ENCODE measurements at places on chromosomes 6 and 20.

GRCh38 chr6:18473755-18474154 is 86.6 kb downstream of the RNF144B start:
- DNase-seq, result no peak

GRCh38 chr20:13681248-13682125 is 42.8 kb upstream of the TASP1 start:
- DNase-seq, result no peak

DNA sequence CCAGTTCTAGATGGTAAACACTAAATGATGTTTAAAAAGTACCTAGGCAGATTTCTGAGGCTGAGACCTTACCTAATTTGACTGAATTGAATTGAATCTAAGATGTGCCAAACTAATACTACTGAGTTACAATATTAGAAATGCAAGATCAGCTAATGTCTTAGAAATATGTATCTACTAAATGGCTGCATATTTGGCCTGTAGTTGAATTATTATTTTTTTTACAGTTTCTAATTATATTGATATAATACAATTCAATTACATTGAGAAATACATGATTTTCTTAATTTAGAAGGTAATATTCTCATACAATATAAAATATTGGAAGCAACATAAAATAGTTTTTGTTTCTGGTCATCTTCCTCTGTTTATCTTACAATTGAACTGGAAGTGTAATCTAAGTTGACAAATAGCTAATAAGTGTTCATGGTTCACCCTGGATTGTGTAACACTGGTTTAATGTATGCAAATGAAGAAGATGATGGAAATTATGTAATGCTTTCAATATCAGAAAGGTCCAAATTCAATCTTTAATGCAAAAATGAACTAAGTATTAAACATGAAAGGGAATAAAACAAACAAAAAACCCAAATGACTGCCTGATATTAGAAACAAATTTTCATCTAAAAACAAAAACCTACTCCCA is 2.9 kb downstream of the MAP3K7 start:
- DNase-seq, result no peak

DNA sequence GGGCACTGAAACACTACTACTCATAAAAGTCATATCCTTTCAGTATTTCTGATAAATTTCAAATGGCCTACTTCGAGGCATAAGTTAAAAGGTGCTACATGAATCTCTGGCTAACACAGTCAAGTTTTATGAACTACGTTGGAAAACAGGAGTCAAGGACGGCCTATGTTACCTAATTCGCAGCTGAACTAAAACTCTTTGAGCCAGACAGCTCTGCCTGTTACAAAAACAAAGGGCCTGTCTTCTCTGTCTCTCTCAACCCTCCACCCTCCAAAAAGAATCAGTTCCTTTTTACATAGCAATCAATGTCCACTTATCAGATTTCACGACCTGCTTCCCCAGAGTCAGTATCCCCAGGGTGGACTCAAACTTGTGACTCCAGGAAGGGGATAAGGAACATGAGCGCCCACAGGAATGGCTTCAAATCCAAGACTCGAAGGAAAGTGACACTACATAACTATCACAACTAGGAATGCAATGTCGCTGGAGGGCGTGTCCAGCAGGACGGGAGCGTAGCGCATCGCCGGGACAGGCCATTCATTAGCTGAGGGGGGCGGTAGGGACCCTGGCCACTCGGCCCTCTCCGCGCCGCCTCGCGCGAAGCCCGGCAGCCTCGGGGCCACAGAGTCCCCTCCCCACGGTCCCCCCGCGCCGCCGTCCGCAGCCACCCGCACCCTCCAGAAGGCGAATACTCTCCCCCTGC is 591 bp downstream of the IBTK start:
- peak; percentile 20 for DNase-seq

- no peak for DNase-seq
Observed at GRCh38 chr6:2659882-2660281, 90.8 kb downstream of the MYLK4 start.

DNA sequence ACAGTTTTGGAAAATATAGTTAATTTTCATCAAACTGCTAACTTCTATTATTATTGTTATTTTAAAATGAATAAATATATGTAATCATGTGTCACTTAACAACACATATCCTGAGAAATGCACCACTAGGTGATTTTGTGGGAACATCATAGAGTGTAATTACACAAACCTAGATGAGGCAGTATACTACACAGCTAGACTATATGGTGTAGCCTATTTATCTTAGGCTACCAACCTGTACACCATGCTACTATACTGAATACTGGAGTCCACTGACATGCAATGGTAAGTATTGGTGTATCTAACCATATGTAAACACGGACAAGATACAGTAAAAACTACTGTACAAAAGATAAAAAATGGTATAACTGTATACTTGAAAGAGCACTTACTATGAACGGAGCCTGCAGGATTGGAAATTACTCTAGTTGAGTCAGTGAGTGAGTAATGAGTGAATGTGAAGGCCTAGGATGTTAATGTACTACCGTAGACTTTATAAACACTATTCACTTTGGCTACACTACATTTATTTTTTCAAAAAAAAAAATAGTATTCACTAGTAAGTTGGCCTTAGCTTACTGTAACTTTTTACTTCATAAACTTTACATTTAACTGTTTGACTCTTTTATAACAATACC is 72.4 kb downstream of the ASCC3 start:
- DNase-seq, result no peak

DNA sequence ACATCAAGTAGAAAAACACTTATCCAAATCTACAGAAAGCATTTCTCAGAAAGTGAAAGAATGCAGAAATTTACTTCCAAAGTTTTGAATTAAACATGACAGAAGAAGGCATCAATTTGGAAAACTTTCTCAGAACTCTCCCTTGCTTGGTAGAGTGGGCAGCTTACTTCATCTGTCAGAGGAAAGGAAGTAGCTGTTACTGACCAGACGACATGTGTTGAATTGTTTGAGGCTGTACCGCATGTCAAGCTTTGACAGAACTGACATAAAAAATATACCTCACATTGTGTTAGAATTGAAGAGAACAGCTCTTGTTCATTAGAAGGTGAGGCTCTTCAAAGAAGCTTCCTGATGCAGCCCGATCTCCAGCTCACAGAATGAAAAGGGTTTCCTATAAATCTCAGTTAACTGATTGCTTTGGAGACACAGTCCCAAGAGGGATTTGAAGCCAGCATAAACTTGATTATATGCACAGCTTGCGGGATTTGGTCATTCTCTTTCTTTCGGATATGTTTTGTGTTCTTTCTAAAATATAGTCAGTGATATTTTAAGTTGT is 190.7 kb downstream of the PLCB1 start:
- no peak for DNase-seq

GRCh38 chr6:140567466-140567865 is 1193.0 kb upstream of the CITED2 start:
- DNase-seq, result no peak

- DNase-seq, result no peak
Observed at GRCh38 chr6:4010689-4011090, 68.2 kb downstream of the FAM217A start.

GRCh38 chr20:47139934-47140535 is 216.5 kb downstream of the ZMYND8 start:
- no peak for DNase-seq

GRCh38 chr6:106568530-106568929 is 60.8 kb downstream of the RTN4IP1 start:
- DNase-seq, result no peak

- DNase-seq, result no peak
Observed at GRCh38 chr6:170497841-170498301, 55.2 kb downstream of the PSMB1 start.

- no peak for DNase-seq
Observed at GRCh38 chr6:168724669-168725570, 283.9 kb downstream of the SMOC2 start.

DNA sequence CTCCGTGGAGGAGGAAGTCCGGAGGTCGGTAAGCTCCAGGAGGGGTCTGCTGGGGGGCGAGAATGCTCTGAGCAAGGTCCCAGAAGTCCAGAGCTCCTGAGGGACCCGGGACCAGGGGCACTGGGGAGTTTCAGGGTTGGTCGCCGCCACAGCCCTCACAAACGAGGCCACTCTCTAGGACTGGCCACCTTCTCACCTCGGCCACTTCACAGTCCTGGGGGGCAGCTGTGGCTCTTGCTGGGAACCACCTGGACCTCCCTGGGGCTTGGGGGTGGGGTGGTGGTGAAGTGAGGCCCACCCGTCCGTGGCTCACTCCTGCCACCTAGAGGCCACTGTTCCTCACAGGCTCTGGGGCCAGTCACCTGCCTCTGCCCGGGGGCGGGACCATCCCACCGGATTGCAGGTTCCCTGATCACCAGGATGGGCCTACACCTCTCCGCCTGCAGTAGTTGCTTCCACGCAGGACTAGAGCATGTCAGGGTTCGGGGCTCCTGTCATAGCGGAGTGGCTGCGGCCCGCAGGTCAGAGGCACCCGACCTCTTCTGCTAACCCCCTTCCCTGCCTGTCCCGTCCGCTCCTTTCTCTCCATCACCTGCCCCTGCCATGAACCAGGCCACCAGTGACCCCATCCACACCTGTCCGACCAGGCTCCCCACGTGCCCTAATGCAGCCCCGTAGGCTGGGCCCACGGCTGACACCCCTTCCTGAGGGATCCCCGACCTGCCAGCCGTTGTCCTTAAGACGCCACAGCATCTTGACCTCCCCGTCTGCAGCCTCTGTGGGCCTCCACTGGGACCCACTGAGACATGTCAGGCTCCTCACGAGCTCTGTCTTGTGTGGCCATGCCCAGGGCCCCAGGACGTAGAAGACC is 5.1 kb upstream of the TCEA2 start:
- peak; percentile 77 for DNase-seq

DNA sequence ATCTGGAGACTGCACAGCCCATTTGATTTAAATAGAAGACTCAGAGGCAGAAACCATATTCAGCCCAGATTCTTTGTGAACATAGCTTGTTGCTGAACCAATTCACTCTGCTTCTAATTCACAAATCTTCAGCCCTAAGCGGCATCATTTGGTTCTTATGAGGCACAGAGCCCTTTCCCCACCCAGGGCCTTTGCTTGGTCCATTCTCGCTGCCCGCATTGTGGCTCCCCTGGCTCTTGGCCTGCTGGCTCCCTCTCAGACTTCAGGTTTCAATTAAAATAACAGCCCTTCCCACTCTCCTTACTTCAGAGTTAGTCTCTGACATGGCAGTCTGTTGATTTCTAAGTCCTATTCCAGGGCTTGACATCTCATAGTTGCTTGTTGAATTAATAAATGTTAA is 9.4 kb upstream of the TMEM14A start:
- DNase-seq, result no peak

DNA sequence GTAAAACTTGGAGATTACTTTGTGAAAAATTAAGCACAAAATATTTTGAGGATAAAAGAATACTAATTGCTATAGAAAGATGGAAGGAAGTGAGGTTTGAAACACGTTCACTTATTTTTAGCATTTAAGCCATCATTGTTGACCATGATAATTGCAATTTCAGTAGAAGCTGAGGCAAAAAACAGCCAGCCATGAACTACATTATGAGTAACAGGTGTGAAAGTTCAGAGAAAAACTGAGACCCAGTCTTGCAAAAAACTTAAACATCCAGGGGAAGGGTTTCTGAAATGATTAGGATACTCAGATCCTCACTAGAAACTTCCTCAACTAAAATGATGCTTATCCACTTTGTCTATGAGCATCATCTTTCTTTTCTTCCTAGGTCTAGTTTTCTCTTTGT is 619.4 kb downstream of the PHF3 start:
- no peak for DNase-seq

DNA sequence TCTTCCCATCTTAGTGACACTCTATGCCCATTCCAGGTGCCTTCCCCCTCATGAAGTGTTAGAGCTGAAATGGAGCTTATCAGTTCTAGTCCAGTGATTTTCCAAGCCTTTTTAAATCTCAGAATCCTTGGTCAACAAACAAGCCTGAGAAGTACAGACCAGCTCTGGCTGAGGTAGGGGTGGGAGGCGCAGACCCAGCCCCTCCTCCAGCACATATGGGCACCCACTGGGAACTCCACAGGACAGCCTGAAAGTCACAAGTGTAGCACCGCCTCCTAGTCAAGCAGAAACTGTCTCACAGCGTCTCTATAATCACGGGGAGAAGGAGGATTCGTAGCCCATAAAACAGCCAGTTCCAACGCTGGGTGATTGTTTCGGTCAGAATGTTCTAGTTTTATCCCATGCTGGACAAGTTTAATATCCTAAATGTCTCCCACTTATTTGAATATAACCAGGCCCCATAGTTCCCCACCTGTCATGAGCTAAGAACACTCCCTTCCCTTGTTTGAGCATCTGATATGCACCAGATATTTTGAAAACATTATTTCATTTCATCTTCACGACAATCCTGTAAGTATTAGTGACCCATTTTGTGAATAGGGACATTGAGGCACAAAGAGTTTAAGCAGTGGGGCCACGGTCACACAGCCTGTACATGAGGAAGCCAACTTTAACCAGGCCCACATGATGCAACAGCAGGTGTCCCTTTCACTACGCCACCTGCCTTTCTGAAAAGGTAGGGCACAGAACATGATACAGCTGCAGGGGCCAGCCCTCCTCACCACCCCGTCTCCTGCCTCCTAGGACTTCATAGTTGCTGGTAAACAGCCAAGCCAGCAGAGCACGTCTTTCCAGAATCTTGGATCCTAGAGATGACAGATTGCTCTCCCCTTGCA is 40.1 kb downstream of the TRAF3IP2 start:
- DNase-seq, result no peak

DNA sequence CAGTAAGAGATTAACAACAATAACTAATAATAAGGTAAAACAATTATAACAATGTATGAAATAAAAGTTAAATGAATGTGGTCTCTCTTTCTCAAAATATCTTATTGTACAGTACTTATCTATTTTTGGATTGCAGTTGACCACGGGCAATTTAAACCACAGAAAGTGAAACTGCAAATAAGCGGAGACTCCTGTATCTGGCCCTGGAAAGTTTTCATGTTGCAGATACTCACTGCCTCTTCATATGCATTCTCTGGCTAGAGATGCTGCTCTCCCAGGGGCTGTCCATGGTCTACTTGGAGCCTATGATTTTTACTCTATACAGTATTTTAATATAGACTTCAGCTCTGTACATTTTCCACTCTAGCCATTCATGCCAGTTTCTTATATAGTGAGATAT is 230.8 kb downstream of the FUT9 start:
- no peak for DNase-seq

- no peak for DNase-seq
Observed at GRCh38 chr6:108497883-108498282, 62.8 kb upstream of the FOXO3 start.

- no peak for DNase-seq
Observed at GRCh38 chr6:2998998-2999617, 586 bp upstream of the NQO2 start.

DNA sequence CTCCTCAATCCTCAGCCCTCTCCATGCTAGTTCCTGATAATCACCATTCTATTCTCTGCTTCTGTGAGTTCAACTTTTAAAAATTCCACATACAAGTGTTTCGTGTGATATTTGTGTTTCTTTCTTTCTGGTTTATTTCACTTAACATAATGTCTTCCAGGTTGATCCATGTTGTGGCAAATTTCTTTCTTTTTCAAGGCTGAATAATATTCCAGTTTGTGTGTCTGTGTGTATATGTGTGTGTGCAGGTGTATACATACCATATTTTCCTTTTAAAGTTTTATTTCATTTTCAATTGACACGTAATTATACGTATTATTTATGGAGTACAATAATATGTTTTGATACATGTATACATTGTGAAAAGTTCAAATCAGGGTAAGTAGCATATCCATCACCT is 19.8 kb upstream of the SF3B5 start:
- DNase-seq, result no peak
